ENCODE measurements at places on chromosomes 4 and X. TPM values are rescaled to one million over a fixed set of nuclear protein-coding genes. Genes with fewer than 3 reads are reported as not detected.

Gene IDUA
- 41.2 TPM for total RNA-seq

DNA sequence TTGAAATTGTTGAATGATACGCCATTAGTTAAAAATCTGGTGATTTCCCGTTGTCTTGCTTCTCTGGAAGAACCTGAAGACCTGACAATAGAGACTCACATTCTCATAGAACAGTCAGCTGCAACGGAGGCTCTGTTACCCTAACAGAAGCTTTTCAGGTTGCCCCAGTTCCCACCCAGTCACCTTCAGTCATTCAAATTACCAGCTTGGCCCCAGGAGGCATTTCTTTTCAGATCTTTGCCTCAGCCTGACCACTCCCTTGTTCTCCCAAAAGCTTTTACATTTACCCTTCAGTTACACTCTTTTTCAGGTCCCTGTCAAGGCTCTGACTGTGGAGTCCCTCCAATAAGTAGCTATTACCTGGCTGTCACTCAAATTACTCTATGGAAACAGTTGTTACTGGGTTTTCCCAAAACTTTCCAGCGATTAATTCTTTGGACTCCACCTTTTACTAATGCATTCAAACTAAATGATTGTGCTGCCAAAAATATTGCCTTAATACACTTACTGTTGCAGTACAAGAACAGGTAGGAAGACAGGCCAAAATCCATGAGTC lies 162.2 kb upstream of the FTHL17 start:
- DNase-seq = no peak

DNA sequence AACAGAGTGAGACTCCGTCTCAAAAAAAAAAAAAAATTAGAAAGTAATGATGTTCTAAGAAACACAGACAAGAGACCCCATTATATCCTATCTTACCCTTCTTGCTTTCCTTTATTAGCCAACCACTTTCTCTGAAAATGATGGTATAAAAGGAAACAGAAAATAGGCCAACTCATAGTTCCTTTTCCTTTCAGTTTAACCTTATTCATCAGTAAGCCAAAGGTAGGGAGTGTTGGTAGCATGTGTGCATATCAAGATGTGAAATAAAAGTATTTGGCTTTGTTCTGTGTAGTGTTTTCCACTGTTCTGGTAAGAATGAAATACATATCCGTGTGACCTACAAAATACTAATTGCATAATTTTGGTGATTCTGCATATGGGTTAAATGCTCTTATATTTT lies 266.6 kb downstream of the ZNF674 start:
- DNase-seq = no peak

DNA sequence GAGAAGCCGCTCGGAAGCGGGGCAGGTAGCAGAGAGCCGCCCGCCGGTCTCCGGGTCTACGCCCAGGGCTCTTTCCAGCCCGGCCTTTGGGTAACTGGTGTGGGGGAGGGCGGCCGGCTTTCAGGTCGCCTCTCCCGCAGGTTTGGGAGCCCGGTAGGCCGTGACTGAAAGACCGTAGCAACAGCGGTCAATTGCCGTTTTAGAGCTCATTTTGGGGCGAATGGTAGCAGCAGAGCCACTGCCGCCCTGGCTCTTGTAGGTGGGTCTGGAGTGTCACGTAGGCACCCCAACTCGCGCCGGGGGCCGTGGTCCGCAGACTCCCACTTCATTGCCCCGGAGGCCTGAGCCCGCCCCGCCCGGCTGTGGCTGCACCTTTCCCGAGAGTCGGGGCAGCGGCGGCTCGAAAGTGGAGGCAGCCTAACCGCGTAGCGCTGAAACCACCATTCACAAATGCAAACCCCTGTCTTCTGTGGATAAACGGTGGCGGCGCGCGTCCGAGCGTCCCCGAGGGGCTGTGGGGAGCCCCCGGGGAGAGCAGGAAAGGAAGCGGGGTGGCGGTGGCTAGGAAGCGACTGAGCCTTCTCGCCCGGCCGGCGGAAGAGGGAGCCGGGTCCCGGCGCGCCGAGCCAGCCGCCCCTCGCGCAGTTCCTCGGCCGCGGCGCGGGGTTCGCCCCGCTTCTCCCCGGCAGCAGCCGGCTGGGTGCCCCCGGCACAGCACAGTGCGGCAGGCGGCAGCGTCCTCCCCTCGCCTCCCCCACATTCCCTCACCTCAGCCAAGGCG lies 2185.1 kb upstream of the TENM3 start:
- peak; percentile 14 for DNase-seq
